Chondrocyte (in vitro differentiated cells): ENCODE measurements at places on chromosomes 5 and 9. TPM values are rescaled to one million over a fixed set of nuclear protein-coding genes. Genes with fewer than 3 reads are reported as not detected.

DNA sequence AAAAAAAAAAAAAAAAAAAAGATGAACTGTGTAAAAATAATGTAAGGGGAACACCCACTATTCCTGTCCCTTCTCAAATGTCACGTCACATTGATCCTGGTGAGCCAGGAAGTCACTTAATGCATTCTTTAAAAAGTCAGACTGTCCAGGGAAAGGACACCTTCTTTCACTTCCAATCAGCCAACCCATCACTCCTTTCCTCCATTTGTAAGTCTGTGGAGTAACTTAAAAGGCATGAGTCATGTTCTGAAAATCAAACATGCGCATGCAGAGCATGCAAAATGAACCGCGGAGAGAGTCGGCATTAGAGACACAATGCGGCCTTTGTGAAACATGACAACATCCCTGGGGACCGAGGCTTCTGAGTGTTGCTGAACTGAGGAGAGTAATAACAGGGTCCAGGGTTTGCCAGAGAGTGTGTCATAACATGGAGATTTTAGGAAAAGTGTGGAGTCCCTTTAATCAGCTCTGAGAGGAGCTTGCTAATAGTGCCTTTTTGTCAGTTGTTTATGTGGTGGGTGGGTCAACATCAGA, 77.6 kb upstream of the SEMA6A start:
- no peak overlapping the region for H3K27ac ChIP-seq
- H3K4me1 ChIP-seq, result peaks cover 18% of the 10 kb centered on the region
- H3K4me3 ChIP-seq, result peak overlapping the region; percentile 26
- no peak for DNase-seq
- H3K27me3 ChIP-seq, result peaks cover 5% of the 10 kb centered on the region

DNA sequence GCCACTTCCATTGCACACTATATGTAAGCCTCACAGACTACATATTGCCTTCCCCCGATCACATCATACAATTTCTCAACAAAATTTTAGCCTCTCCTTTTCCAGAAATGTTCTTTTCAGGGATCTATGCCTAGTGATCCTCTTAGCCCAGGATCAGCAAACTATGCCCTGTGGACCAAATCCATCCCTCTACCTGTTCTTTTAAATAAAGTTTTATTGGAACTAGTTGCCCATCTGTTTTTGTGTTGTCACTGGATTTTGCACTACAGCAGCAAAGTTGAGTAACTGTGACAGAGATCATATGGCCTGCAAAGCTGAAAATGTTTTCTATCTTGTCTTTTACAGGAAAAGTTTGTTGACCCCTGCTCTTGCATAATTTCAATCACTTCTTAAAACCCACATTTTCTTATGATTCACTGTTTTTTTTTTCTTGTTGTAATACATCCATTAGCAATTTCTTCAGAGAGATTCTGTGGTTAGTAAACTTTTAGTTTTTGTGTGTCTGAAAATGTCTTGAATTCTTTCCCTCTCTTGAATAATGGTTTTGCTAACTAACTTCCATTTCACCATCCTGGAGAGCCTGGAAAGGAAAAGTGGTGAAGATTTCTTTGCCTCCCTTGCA, 7.1 kb downstream of the TXNDC8 start:
- no peaks in the 10 kb centered on the region for H3K27me3 ChIP-seq
- no peak overlapping the region for H3K27ac ChIP-seq
- no peaks in the 10 kb centered on the region for H3K36me3 ChIP-seq
- H3K4me3 ChIP-seq, result no peak overlapping the region
- DNase-seq, result no peak

The CLIC3 gene
- 4.9 to 5.5 TPM in 2 of 3 replicates, not detected in the other for total RNA-seq

The TEK gene
- total RNA-seq, result 0.89 to 2.8 TPM (median 2.7 TPM) in 3 replicates

The CATSPER3 gene
- 0.17 to 0.64 TPM (median 0.39 TPM) in 3 replicates for total RNA-seq

GRCh38 chr5:6302075-6302474, 76.3 kb downstream of the MED10 start:
- H3K4me3 ChIP-seq, result no peak overlapping the region
- H3K27me3 ChIP-seq, result peaks cover 13% of the 10 kb centered on the region
- H3K27ac ChIP-seq, result no peak overlapping the region

GRCh38 chr9:34179213-34180136, 632 bp downstream of the UBAP1 start:
- peak overlapping the region; percentile 96 for H3K27ac ChIP-seq
- no peaks in the 10 kb centered on the region for H3K36me3 ChIP-seq
- peaks cover 20% of the 10 kb centered on the region for H3K4me1 ChIP-seq
- H3K4me3 ChIP-seq, result peak overlapping the region; percentile 100
- DNase-seq, result no peak

DNA sequence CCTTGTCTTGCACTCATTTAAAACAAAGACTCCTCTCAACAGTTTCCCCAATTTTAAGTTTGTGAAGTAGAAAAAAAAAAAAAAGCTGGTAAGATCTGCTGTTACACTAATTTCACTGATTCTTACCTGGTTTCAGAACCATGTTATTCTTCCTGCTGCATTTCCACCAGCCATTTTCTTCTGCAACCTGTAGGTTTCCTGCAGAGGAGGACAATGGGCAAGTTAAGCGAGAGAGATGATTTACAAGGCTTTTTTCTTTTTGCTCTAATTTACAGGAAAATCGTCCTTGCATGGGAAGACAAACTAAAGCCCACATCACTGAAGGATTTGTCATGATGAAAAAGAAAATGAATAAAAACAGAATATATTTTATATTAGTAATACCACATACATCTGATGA, 86.0 kb upstream of the SMARCA2 start:
- DNase-seq, result no peak
- peaks cover 14% of the 10 kb centered on the region for H3K27me3 ChIP-seq
- no peak overlapping the region for H3K4me3 ChIP-seq
- no peaks in the 10 kb centered on the region for H3K36me3 ChIP-seq

- no peaks in the 10 kb centered on the region for H3K36me3 ChIP-seq
- no peak overlapping the region for H3K4me3 ChIP-seq
- no peaks in the 10 kb centered on the region for H3K27me3 ChIP-seq
- DNase-seq, result no peak
- no peaks in the 10 kb centered on the region for H3K4me1 ChIP-seq
- no peak overlapping the region for H3K27ac ChIP-seq
These were observed 23.9 kb downstream of the ISOC1 start for GRCh38 chr5:129118405-129118804.

- peaks cover 78% of the 10 kb centered on the region for H3K4me1 ChIP-seq
- H3K4me3 ChIP-seq, result no peak overlapping the region
These were observed 11.7 kb downstream of the DNM1 start for GRCh38 chr9:128214571-128215490.

- H3K4me1 ChIP-seq, result peaks cover 22% of the 10 kb centered on the region
- peaks cover 13% of the 10 kb centered on the region for H3K27me3 ChIP-seq
- no peak overlapping the region for H3K27ac ChIP-seq
- H3K4me3 ChIP-seq, result no peak overlapping the region
- no peak for DNase-seq
These were observed 19.6 kb downstream of the CRB2 start for GRCh38 chr9:123375469-123376132.

DNA sequence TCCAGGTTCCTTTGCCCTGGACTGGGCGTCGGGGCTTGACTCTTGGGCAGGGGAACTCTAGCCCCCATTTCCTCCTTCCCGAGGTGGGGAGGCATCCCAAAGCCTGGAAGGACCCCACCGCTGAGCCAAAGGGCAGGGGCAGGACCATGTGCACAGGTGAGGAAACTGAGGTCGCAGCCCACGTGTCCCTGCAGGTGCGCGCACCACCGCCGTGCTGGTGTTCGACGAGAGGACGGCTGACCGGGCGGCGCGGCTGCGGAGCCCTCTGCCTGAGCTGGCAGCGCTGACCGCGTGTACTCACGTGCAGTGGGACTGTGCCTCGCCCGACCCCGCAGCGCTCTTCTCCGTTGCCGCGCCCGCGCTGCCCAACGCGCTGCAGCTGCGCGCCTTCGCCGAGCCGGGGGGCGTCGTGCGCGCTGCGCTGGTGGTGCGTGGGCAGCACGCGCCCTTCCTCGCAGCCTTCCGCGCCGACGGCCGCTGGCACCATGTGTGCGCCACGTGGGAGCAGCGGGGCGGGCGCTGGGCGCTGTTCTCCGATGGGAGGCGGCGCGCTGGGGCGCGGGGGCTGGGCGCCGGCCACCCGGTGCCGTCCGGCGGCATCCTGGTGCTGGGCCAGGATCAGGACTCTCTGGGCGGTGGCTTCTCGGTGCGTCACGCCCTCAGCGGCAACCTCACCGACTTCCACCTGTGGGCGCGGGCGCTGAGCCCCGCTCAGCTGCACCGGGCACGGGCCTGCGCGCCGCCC, 2.8 kb downstream of the ADGRD2 start:
- H3K4me1 ChIP-seq, result peaks cover 7% of the 10 kb centered on the region
- peak; percentile 77 for DNase-seq
- H3K27ac ChIP-seq, result no peak overlapping the region
- H3K27me3 ChIP-seq, result peaks cover 18% of the 10 kb centered on the region
- peak overlapping the region; percentile 25 for H3K4me3 ChIP-seq
- H3K36me3 ChIP-seq, result no peaks in the 10 kb centered on the region

The SLC46A2 gene
- not detected in 3 replicates for total RNA-seq

DNA sequence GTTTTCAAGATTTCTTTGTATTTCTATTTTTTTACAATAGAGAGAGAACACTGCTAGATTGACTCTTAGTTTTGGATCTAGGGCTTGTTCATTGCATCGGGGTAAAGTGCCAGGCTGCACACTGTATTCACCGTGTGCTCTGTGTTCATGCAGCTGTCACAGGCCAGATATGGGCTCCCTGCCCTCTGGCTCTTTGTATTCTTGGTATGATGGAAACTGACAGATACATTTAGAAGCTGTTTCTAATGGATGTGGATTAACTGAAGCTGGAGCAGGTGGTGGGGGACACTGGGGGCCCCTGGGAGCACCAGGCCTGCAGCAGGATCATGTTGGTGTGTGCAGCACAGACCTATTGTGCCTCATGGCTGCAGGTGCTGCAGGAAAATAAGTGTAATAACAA, 28.0 kb downstream of the SLC36A1 start:
- H3K27me3 ChIP-seq, result no peaks in the 10 kb centered on the region
- peaks cover 7% of the 10 kb centered on the region for H3K4me1 ChIP-seq
- peaks cover 38% of the 10 kb centered on the region for H3K36me3 ChIP-seq
- no peak overlapping the region for H3K27ac ChIP-seq
- no peak for DNase-seq
